Thymus (tissue), 14 donors: ENCODE measurements at places on chromosomes 5 and 9.

- H3K36me3 ChIP-seq, result no peaks in the 10 kb centered on the region
- no peaks in the 10 kb centered on the region for H3K27me3 ChIP-seq
- no peak overlapping the region for H3K27ac ChIP-seq
Observed at GRCh38 chr5:11146171-11146570, 385.1 kb upstream of the DAP start.

- H3K27ac ChIP-seq, result no peak overlapping the region
- no peaks in the 10 kb centered on the region for H3K36me3 ChIP-seq
- H3K4me3 ChIP-seq, result no peak overlapping the region
- no peaks in the 10 kb centered on the region for H3K27me3 ChIP-seq
Observed at GRCh38 chr5:110899566-110900412, 161.0 kb downstream of the SLC25A46 start.

DNA sequence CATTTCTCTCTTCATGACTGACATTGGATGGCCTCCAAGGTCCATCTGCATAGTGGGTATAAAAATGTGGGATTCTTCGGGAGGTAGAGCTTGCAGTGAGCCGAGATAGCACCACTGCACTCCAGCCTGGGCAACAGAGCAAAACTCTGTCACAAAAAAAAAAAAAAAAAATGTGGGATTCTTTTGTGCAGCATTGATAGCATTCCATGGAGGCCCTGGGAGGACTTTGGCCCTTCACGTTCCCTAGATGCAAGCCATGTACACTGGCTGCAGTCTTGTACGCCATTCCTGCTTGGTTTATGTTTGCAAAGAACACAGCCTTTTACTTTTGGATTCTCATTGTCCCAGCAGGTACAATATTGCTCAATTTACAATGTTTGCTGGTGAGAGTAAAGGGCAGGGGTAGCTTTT is 157.8 kb downstream of the SLCO4C1 start:
- no peak overlapping the region for H3K27ac ChIP-seq
- H3K4me3 ChIP-seq, result no peak overlapping the region
- no peaks in the 10 kb centered on the region for H3K36me3 ChIP-seq
- DNase-seq, result no peak
- no peaks in the 10 kb centered on the region for H3K4me1 ChIP-seq
- H3K27me3 ChIP-seq, result no peaks in the 10 kb centered on the region

DNA sequence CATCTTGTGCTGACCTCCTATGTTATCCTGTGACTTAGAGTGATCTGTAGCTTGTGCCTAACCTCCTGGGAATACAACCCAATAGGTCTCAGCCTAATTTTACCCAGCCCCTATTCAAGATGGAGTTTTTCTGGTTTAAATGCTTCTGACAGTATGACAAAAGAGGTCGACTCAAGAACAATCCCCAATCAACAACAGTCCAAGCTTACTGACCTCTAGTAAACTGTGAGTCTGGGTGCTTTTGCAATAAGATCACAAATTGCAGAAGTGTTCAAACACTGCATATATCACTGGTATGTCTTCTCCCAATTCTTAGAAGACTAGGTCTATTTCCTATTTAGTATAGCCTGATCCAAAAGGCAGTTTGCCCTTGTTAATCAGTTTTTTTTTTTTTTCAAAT is 323.5 kb upstream of the PTGER4 start:
- DNase-seq, result no peak
- H3K4me3 ChIP-seq, result no peak overlapping the region
- H3K27ac ChIP-seq, result no peak overlapping the region

DNA sequence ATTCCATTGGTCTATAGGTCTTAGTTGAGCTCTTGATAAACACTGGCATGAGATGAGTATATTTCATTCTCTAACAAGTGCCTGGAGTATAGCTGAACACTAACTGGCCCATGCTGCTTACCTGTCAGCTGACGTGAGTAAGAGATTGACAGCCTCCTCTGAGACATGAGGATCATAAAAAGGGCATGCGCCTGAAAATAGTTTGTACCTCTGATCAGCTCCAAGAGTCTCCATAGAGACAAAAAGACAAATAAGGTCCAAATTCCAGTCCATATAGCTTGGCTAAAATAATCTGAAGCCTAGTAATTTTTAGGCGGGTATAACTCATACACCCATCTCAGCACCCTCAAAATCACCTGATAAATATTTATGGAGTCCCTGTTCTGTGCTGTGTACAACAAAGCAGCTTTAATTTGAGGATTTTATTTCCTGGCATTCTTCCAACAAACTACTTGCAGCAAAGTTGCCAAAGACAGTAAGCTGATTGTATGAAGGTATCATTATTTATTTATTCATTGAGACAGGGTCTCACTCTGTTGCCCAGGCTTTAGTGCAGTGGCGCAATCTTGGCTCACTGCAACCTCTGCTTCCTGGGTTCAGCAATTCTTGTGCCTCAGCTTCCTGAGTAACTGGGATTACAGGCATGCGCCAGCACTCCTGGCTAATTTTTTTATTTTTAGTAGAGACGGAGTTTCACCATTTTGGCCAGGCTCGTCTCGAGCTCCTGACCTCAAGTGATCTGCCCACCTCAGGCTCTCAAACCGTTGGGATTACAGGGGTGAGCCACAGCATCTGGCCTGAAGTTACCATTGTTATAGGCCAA is 16.2 kb upstream of the FSD1L start:
- H3K4me3 ChIP-seq, result no peak overlapping the region
- H3K36me3 ChIP-seq, result no peaks in the 10 kb centered on the region
- H3K4me1 ChIP-seq, result no peaks in the 10 kb centered on the region

- no peak overlapping the region for H3K4me3 ChIP-seq
- DNase-seq, result no peak
- H3K27ac ChIP-seq, result no peak overlapping the region
- no peaks in the 10 kb centered on the region for H3K27me3 ChIP-seq
- H3K4me1 ChIP-seq, result no peaks in the 10 kb centered on the region
Observed at GRCh38 chr5:74608736-74609601, 31.6 kb downstream of the ENC1 start.

DNA sequence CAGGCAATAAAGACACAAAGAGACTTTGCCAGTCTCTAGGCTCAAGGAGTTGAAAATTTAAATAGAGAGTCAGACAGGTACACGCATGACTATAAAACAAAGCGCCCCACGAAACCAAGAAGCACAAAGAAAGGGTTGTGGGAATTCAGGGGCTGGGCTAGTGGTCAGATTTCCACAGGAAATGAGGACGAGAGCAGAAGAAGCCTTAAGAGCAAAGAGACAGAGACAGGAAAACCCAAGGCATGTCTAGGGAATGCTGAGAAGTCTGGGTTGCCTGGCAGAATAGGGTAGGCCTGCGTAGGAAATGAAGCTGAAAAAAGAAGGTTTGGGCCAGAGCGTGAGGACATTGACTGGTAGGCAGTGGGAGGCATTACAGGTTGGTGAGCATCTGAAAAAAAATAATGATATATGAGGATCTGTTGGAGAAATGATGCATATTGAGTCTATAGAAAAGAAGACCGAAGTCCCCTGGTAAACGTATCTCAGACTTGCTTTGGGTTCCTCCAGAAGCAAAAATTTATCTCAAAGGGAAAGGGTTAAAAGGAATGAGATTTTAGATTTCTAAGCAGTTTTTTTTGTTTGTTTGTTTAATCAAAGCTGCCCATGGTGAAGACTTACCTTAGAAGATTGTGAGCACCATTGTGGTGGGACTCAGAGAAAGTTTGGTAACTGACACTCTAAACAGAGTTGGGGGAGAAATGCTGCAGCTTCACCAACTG is 51.8 kb downstream of the SLC1A3 start:
- no peak overlapping the region for H3K4me3 ChIP-seq
- H3K36me3 ChIP-seq, result no peaks in the 10 kb centered on the region
- no peaks in the 10 kb centered on the region for H3K27me3 ChIP-seq
- no peak overlapping the region for H3K27ac ChIP-seq

DNA sequence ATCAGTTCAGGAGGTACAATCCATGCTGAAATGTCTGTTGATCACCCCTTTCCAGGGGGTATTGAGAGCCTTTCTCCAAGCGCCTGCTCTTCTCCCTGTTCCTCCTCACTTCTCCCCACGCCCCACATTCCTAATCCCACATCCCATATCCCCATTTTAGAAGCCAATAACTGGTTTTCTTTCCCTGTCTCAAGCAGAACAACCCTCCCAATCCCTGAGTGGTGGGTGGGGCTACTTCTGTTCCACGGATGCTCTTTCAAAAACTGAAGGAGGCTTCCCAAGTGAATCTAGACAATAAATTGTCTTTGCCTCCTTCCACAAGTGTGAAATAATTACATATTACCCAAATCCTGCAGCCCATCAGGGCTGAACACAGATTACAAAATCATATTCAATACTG is 77.0 kb upstream of the SEMA6A start:
- no peak for DNase-seq
- H3K36me3 ChIP-seq, result no peaks in the 10 kb centered on the region
- H3K4me1 ChIP-seq, result no peaks in the 10 kb centered on the region
- no peak overlapping the region for H3K27ac ChIP-seq
- no peak overlapping the region for H3K4me3 ChIP-seq
- H3K27me3 ChIP-seq, result no peaks in the 10 kb centered on the region

DNA sequence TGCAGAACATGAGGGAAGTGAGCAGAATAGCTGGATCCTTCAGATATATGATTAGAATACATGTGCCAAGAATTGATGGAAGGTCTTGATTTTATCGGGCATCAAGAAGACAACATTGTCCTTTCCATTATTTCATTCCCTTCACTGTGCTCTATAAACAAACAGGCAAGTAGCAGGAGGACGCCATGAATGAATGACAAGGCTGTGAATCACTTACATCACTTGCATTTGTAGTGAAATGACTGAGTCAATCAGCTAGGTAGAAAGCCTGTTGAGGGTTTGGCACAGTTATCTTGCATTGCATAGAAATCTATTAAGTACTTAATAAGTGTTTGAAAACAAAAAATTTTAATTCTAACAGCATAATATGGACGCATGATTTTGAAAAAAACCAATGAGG is 548.8 kb upstream of the IZUMO3 start:
- H3K27me3 ChIP-seq, result no peaks in the 10 kb centered on the region
- no peak overlapping the region for H3K27ac ChIP-seq
- DNase-seq, result no peak

GRCh38 chr5:173302546-173303155 is 25.6 kb downstream of the STC2 start:
- H3K27ac ChIP-seq, result no peak overlapping the region
- H3K4me1 ChIP-seq, result no peaks in the 10 kb centered on the region
- no peaks in the 10 kb centered on the region for H3K36me3 ChIP-seq
- no peaks in the 10 kb centered on the region for H3K27me3 ChIP-seq
- no peak for DNase-seq

GRCh38 chr9:108156270-108156998 is 666.9 kb upstream of the KLF4 start:
- H3K27ac ChIP-seq, result no peak overlapping the region
- DNase-seq, result no peak
- no peaks in the 10 kb centered on the region for H3K4me1 ChIP-seq
- no peaks in the 10 kb centered on the region for H3K27me3 ChIP-seq
- H3K36me3 ChIP-seq, result no peaks in the 10 kb centered on the region
- no peak overlapping the region for H3K4me3 ChIP-seq
